Mucosa of descending colon (tissue), 3 donors: ENCODE measurements at places on chromosomes 3 and 15. TPM values are rescaled to one million over a fixed set of nuclear protein-coding genes. Genes with fewer than 3 reads are reported as not detected.

GRCh38 chr15:61070111-61070901 is 158.8 kb downstream of the RORA start:
- no peak for DNase-seq

The TAMM41 gene
- 20.5 TPM for total RNA-seq

DNA sequence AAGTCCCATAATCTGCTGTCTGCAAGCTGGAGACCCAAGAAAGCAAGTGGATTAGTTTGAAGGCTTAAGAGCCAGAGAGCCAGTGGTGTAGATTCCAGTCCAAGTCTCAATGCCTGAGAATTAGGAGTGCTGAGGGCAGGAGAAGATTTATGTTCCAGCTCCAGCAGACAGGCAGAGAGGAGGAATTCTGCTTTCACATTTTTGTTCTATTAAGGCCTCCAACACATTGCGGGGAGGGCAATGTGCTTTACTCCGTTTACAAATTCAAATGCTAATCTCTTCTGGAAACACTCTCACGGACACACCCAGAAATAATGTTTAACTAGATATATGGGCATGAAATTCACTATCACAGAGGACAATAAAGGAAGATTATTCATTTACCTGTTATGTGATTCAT is 54.0 kb downstream of the DPH6 start:
- no peak for DNase-seq

DNA sequence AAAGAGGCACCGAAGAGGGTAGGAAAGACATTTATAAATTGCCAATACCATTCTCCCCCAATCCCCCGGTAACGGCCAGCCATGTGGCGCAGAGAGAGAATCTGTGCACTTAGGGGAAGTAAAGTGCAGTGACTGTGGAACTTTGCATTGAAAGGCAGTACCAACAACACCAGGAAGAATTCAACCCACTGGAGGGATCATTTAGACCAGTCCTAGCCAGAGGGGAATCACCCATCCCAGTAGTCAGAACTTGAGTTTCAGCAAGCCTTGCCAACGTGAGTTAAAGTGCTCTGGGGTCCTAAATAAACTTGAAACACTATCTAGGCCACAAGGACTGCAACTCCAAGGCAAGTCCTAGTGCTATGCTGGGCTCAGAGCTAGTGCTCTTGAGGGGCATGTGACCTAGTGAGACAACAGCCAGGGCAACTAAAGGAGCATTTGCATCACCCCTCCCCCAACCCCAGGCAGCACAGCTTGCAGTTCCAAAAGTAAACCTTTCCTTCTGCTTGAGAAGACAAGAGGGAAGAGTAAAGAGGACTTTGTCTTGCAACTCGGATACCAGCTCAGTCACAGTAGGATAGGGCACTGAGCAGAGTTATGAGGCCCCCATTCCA is 15.0 kb downstream of the CEP70 start:
- no peak for DNase-seq

DNA sequence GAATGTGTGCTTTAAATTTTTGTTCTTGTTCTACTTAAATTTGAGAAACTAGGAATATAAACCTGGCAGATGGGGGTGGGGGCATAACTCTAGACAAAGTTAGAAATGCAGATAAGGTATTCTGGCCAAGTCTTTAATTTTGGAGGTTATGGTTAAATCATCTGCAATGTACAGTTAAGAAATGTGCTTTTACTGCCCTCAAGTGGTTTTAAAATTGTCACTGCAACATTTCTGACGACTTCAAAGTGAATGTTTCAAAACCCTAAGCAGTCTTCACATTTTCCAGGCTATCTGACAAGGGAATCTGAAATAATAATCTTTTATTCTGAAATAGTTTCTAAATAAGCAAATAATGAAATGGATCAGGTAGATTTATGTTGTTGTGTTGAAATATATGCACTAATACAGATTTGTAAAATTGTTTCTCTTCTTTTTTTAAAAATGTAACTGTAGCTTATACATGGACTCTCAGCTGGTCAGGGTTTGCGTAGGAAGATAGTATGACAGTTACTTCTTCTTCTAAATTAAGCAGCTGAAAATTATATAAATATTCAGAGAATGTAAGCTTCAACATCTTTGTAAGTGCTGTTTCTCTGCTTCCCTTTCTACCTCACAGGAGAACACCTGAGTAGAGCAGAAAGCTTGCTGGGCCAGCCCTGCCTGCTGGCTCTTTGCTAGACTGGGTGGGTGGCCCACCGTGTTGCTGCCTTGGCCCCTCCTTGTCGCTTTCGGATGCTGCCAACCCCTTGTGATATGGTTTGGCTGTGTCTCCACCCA is 45.0 kb downstream of the SUCNR1 start:
- no peak for DNase-seq

DNA sequence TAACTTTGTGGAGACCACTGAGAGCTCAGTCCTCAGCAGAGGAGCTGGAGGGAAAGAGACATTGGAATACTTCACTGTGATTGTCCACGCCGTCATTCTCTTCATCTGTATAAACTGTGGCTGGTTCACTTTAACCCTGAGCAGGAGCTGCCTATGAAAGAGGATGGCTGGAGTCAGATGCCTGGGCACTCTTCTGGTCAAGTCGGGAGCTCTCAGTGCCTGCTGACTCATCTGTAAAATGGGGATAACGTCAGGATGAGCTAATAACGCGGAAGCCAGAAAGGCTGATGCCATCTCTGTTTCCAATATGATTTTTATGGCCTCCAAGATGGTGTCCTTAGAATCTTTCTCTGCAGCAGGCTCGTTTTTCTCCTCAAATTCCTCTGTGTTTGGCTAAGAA is 51.6 kb upstream of the MRPS22 start:
- no peak for DNase-seq
